Stimulated activated CD4-positive, alpha-beta T cell treated with anti-CD3 and anti-CD28 coated beads, TNF-alpha, amount 100 ng/mL, for 1 hour (primary cell): ENCODE measurements at places on chromosomes 2 and 18.

- no peak for DNase-seq
These were observed 154.2 kb upstream of the ZEB2 start for GRCh38 chr2:144674071-144674470.

- DNase-seq: no peak
These were observed 359.3 kb downstream of the RIT2 start for GRCh38 chr18:42756214-42756613.

- no peak for DNase-seq
These were observed 57.8 kb upstream of the RGPD5 start for GRCh38 chr2:109736177-109736827.

GRCh38 chr2:114614592-114614991, 172.2 kb downstream of the DPP10 start:
- DNase-seq: no peak

DNA sequence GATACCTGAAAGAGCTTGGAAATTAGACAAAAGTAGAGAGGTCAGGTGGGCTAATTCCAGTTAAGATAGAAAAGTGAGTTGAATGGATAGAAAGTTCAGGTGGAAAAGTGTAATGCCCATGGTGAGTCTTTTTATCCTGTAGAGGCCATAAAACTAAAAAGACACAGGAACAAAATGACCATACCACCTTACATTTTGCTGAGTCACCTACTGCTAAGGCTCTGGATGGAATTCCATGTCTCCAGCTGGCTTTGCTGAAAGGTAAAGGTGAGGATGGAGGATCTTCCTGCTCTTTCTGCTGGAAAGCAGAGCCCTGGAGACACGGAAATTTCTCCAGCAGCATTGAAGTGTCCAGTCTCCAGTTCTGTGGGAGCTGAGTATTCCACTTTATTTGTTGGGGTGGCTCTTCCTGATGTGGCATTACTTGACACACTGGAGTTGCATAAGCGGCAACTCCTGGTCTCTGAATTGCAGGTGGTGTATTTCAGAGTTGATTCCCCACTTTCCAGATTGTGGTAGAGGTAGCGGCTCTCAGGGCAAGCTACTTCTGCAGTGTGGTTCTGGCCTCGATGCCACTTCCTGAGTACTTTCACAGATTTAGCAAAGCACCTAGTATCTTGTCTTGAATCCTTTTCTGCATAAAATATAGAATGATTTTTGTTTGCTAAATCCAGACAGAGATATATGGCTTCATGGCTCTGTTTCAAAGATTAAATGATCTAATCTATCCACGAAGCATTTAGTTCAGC, 10.7 kb downstream of the IL1RL2 start:
- no peak for DNase-seq

DNA sequence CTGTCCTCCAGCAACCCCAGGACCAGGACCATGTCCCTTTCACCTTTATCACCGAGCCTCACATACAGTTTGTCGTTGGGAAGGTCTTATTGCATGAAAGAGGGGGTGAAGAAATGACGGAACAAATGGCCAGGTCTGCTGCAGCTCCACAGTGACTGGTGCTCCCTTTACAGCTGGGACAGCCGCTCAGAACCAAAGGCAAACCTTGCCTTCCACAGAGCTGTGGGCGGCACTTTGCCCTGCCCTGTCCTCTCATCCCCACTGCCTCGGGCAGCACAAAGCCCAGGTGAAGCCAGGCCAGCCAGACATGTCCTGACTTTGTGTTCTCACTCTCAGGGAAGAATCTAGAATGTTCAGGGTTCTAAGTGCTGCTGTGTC, 961 bp downstream of the GPR55 start:
- DNase-seq: no peak

DNA sequence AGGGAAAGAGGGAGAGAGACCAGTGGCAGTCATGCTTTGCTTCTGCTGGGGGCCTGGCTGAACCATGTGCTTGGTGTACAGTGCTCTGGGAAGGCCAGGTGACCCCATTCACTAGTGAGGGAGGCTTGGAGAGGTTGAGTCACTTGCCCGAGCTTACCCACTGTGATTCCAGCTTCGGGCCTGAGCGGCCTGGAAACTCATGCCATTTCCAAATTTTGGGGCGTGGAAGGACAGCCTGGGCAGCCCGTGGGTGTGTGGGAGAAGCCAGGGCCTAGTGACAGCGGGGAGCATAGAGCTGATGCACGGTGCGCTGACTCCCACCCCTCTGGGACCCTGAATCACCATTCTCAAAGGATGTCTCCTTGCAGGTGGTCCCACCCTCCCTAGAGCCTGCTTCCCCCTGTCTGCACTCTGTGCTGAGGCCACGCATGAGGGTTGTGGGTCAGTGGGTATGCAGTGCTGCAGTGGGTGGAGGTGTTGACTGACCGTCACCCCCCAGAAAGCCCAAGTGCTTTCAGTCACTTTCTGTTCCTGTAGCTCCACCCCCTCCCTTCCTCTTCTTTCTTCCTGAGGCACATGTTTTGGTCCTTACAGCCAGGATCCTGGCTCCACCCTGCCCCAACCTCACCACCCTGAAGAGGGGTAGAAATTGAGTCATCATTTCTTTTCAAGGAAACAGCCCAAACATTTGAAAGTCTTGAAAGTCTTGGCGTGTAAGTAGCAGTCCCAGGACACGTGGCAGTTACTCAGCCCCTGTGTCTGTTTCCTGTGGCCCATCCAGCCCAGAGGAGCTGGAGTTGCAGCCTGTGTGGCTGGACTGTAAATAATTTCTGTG, 69.3 kb upstream of the MCFD2 start:
- DNase-seq: no peak

DNA sequence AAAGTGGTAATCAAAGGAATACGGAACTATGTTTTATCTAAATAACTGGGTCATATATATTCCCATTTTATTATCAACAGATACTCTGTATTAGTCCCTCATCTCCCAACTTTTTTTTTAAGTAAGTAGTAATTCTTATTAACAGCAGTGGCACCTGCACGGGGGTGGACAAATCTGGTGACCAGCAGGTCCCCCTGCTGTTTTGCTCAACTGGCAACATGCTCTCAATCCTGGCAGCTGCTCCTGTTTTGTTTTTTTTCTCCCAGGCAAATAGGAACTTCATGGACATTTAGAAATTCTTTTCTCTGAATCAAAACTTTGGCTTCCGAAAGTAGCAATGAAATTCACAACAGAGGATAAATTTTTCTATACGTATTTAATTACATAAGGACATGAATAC, 193.5 kb downstream of the SS18 start:
- DNase-seq: no peak

DNA sequence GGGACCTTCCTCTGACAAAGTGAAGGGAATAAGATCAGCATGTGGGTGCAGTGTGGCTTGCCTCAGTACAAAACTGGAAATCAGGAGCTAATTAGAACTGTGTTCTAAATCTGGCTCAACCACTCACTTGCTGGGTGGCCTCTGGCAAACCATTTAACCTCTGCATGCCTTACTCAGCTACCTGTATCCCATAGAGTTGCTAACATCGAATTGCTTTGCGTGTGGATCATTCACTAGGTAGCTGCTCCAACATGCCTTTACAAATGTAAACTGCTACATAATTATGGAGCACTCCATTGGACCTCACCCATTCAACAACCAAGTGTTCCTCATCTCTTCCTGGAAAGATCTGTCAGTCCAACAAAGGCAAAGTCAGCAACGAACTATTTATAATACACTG, 19.0 kb downstream of the PLEKHM3 start:
- no peak for DNase-seq

DNA sequence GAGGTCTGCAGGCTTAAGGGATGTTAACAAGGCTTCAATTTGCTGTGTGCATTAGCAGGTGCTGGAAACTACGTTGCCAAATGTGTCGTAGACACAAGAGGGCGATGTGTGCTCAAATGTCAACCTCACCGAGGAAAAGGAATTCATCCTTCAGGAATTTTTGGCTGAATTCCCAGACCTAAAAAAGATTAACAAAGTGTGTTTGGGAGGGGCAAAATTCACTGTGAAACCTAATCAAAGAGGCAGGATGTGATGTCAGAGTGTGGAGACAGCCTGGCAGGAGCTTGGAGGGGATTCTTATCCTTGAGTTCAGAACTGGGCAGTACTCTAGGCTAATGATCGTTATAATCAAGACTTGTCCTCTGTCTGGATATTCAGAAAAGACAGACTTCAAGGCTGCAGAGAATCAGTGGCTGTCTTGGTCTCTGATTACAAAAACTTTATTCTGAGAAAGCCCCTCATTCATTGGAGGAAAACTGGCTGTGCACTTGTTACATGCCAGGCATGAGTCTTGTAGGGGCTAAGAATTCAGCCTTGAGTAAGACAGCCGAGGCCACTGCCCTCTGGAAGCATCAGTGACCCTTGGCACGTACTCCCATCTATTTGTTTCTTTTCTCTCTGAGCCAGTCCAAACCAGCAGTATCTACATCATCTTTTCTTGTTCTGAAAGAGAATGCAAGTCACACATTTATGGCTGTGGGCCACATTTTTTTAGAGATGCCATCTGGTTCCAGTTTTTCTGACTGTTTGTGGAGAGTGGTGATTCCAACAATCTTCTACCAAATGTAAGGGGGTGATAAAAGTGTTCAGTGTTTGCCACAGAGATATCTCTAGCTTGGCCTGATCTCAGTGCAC, 18.7 kb upstream of the SCYGR1 start:
- no peak for DNase-seq

DNA sequence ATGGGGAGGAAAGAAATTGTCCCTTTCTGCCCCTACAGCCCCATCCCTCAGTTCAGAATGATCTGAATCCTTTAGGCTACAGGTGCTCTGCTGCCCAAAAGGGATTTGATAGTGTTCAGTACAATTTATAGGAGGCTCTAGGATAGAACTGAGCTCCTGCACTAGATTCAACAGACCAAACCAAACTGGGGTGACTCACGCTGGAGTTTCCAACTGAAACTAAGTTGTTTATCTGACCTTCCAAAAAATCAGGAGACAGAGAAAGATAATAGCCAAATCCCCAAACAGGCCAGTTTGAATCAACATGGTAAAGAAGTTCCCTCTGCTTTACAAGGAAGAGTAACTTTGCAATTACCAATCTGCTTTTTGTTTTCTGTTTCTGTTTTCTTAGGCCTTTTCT, 72.7 kb upstream of the MBOAT2 start:
- DNase-seq: no peak

DNA sequence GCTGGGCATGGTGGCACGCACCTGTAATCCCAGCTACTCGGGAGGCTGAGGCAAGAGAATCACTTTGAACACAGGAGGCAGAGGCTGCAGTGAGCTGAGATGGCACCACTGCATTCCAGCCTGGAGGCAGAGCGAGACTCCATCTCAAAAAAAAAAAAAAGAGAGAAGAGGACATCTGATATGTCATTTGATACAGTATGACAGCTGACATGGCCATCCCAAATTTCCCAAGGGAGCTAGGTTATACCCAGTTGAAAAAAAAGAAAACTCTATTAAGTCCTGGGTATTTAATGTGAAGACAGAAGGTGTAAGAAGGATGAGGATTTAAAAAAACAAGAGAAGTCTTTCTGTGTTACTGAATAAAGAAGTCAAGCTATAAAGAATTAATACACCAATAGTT, 23.3 kb downstream of the CLASP1 start:
- DNase-seq: no peak

- no peak for DNase-seq
These were observed 54.6 kb upstream of the COBLL1 start for GRCh38 chr2:164896226-164896625.

DNA sequence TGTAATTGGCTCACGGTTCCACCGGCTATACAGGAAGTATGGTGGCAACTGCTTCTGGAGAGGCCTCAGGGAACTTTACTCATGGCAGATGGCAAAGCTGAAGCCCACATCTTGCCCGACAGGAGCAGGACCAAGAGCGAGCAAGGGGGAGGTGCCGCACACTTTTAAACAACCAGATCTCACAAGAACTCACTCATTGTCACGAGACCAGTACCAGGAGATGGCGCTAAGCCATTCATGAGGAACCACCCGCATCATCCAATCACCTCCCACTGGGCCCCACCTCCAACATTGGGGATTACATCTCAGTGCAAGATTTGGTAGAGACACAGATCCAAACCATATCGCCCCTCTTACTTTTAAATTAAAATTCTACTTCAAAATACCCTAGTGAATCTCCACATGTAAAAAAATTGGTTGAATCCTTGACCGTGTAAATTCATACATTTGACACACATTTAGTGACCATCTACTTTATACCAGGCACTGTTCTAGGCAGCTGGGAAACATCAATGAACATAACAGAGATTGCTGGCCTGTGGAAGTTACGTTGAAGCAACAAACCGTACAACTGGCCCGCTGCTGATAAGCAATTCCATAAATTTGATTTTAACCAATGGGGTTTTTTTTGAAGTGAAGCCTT, 87.6 kb downstream of the ALPK2 start:
- DNase-seq: no peak

DNA sequence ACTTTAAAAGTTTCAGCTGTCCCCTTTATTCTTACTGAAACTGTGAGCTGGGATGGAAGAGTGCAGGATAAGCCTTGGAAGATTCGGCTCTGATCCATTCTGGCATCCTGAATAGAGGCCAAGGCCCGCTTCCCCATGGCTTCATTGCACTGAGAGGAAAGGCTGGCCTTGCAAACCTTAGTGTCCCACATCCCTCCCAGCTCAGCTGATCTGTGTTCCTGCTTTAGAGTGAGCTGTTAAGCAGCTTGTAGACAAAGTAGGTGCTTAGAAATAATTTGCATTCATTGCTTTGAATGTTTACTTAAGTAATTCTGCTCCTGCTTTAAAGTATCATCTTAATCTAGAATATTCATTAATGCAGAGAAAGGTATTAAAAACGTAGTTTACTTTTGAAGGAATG, 169.6 kb upstream of the BOD1L2 start:
- no peak for DNase-seq

DNA sequence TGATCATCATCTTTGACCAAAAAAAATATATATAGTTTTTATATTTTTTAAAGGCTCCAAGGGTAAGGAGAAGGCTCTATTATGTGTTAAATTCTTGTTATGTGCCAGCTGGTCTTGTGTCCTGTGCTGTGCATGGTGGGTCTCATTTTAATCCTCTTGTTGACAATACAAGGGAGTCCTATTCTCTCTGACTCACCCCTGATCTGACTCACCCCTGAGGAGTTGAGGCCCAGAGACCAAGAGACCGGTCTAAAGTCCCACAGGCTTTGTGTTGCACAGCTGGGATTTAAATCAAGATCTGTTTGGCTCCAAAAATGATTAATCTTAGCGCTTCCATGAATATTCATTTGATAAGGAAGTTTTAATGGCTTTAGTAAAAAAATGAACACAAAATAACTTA, 25.7 kb downstream of the MC2R start:
- no peak for DNase-seq
